Muscle of arm (tissue), 14 donors: ENCODE measurements at places on chromosomes 2 and 18. TPM values are rescaled to one million over a fixed set of nuclear protein-coding genes. Genes with fewer than 3 reads are reported as not detected.

The TTL gene
- 36.9 TPM for polyA plus RNA-seq

The EMILIN2 gene
- 19.9 TPM for polyA plus RNA-seq

The FBXO41 gene
- polyA plus RNA-seq, result 2.0 TPM

The RTP5 gene
- not detected for polyA plus RNA-seq

The FAM117B gene
- polyA plus RNA-seq, result 5.1 TPM

The EGR4 gene
- not detected for polyA plus RNA-seq

The REG3A gene
- not detected for polyA plus RNA-seq

The CD8A gene
- 0.33 TPM for polyA plus RNA-seq

The KLHL30 gene
- polyA plus RNA-seq, result 8.7 TPM

The SCN3A gene
- 0.62 TPM for polyA plus RNA-seq

The BOLL gene
- 2.5 TPM for polyA plus RNA-seq

The PRSS56 gene
- polyA plus RNA-seq, result not detected

The TMEM185B gene
- polyA plus RNA-seq, result 15.5 TPM

The HOXD13 gene
- polyA plus RNA-seq, result not detected

The ZEB2 gene
- polyA plus RNA-seq, result 131 TPM

The MAB21L4 gene
- polyA plus RNA-seq, result 0.15 TPM

The LYG2 gene
- 0.60 TPM for polyA plus RNA-seq

The MARCHF4 gene
- 0.05 TPM for polyA plus RNA-seq

The DNER gene
- polyA plus RNA-seq, result 2.2 TPM

The GPR75 gene
- 1.3 TPM for polyA plus RNA-seq

The NEU2 gene
- polyA plus RNA-seq, result not detected

The GALNT13 gene
- 0.64 TPM for polyA plus RNA-seq

The CHST10 gene
- polyA plus RNA-seq, result 10.8 TPM

The LIMS4 gene
- polyA plus RNA-seq, result 5.3 TPM

The MC2R gene
- 1.8 TPM for polyA plus RNA-seq

The SATB2 gene
- polyA plus RNA-seq, result 3.5 TPM

The FAM237A gene
- polyA plus RNA-seq, result not detected

The PHOSPHO2 gene
- 7.3 TPM for polyA plus RNA-seq

The UGT1A1 gene
- 0.14 TPM for polyA plus RNA-seq

The PMAIP1 gene
- 70.5 TPM for polyA plus RNA-seq

The PECR gene
- 6.2 TPM for polyA plus RNA-seq

The NR4A2 gene
- polyA plus RNA-seq, result 2.2 TPM

The DHRS9 gene
- 0.38 TPM for polyA plus RNA-seq

The SIX3 gene
- not detected for polyA plus RNA-seq

The COL6A3 gene
- polyA plus RNA-seq, result 319 TPM

The MREG gene
- 1.6 TPM for polyA plus RNA-seq

The CCDC85A gene
- 3.4 TPM for polyA plus RNA-seq

The COBLL1 gene
- 9.2 TPM for polyA plus RNA-seq

The AMER3 gene
- not detected for polyA plus RNA-seq
